ENCODE measurements at places on chromosomes 13 and 19.

DNA sequence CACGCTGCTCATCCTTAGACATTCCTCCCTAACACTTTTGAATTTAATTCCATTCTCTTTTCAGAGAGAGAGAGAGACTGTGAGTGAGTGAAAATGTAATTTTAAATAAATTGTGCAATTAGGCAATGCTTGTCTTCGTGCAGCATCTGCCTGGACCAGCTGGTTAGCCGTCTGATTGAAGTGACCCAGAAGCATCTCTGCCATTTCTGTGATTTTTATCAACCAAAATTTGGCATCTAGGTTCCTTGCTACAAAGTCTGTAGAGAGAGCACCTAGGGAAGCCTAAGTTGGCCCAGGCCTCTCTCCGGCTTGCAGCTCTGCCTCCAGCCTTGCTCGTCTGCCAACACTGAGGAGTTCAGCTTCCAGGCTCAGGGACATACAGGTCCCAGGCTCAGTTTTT lies 138.6 kb upstream of the GPR12 start:
- no peak for DNase-seq

DNA sequence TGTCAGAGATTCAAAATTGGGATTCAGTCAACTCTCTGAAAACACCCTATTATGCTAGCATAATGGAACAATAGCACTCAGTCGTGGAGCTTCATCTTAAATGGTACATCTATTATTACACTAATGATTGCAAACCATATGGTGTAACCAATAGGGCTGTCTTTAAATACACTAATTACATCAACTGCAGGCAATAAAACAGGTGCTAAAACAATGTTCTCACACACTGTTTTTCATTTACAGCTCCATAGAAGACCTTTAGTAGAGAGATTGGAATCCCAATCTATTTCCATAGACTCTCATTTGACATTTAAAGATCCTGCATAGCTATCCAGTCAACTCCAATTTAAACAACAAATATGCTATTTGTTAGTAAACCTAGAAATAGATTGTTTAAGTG lies 1917.4 kb downstream of the OLFM4 start:
- DNase-seq = no peak

- no peak for DNase-seq
These were observed 11.3 kb upstream of the NUMBL start for GRCh38 chr19:40701758-40702157.

GRCh38 chr13:101511766-101512165 lies 59.3 kb downstream of the ITGBL1 start:
- DNase-seq = no peak

DNA sequence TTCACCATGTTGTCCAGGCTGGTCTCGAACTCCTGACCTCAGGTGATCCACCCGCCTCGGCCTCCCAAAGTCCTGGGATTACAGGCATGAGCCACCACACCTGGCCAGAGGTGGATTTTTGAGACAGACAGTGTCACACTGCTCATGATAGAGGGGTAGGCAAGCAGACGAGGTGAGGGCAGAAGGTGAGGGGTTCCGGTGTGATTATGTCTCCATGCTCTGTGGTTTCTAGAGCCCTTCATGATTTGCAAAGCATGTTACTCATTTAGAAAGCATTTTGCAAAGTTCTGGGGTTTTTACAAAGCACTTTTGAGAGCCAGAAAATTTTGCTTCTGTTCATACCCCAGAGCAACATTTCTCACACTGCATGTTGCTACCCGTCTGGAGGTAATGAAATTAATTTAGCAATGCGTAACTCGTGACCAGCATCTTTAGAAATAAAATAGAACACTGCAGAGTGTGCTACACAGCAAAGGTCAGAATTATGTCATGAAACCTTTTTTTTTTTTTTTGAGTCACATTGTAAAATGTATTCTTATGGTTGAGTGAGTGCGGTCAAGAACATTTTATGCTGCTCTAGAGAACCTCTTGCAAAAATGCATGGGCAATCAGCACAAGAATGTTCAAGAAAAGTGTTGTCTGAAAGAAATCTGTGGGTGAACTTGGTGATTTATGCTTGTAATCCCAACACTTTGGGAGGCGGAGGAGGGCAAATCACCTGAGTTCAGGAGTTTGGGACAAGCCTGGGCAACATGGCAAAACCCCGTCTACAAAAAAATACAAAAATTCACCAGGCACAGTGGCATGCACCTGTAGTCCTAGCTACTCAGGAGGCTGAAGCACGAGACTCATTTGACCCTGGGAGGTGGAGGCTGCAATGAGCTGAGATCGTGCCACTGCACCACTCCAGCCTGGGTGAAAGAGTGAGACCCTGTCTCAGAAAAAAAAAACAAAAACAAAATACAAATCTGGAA lies 58.0 kb downstream of the MAP4K1 start:
- peak; percentile 84 for DNase-seq

GRCh38 chr13:21486322-21486721 lies 27.2 kb upstream of the ZDHHC20 start:
- no peak for DNase-seq

GRCh38 chr19:1907563-1908363 lies 2.6 kb downstream of the ADAT3 start:
- DNase-seq = no peak

- peak; percentile 38 for DNase-seq
These were observed 730 bp downstream of the NRTN start for GRCh38 chr19:5805462-5806132.

DNA sequence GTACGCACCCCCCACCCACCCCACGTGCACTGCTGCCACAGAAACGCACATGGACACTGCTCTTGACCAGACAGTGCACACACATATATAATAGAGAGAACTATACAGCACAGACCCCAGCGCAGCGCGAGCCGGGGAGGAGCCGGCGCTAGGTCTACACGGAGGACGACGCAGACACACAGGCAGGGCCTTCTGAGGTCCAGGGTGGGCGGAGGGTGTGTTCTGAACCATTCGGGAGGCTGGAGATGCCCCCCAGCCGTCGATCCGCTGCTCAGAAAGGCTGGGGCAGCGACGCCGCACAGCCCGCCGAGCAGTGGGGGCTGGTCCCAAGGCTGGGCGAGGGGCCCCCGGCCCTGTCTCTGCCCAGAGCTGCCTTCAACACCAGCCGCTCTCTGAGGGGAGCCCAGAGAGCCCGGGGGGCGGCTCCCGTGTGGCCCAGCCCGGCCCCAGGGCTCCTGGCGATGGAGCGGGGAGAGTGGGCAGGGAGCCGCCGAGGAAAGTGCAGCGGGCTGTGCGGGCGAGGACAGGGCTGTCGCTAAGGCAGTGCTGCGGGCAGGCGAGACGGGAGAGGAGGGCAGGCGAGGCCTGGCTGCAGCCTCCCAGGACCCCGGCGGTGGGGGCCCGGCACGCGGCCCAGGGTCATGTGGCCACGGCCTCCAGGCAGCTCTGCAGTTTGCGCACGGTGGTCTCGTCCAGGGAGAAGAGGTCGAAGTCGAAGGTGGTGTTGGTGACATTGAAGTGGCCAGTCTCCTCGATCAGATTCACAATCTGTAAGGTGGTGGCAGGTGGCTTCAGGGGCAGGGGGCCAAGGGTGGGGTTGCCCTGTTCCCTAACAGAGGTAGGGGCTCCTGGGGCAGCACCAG lies 67.1 kb downstream of the MLLT1 start:
- DNase-seq = no peak

DNA sequence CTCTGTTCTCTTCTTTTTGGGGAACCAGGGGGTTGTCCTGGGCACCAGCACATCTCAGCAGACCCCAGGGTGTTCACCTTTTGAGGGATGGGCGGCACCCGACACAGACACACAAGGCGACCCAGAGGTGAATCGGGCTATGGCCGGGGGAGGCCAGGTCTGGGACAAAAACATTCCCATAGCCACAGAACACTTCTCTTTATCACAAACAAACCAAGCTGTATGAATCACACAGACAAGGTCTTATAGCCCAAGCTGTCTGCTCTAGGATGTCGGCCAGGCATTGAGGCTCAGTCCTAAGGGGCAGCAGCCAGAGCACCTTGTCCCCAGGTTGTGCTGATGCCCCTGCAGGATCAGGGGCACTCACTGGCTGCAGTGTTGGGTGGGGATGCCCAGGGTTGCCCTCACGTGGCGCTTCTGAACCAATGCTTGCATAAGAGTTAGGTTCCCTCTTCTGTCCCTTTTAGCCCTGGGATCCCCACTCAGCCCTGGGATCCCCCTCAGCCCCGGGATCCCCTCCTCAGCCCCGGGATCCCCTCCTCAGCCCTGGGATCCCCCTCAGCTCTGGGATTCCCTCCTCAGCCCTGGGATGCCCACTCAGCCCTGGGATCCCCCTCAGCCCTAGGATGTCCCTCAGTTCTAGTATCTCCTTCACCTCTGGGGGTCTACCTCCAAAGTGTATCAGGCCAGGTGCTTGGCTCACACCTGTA lies 26.9 kb downstream of the MAU2 start:
- DNase-seq = no peak

GRCh38 chr19:11240008-11240444 lies 607 bp downstream of the ANGPTL8 start:
- DNase-seq = no peak

DNA sequence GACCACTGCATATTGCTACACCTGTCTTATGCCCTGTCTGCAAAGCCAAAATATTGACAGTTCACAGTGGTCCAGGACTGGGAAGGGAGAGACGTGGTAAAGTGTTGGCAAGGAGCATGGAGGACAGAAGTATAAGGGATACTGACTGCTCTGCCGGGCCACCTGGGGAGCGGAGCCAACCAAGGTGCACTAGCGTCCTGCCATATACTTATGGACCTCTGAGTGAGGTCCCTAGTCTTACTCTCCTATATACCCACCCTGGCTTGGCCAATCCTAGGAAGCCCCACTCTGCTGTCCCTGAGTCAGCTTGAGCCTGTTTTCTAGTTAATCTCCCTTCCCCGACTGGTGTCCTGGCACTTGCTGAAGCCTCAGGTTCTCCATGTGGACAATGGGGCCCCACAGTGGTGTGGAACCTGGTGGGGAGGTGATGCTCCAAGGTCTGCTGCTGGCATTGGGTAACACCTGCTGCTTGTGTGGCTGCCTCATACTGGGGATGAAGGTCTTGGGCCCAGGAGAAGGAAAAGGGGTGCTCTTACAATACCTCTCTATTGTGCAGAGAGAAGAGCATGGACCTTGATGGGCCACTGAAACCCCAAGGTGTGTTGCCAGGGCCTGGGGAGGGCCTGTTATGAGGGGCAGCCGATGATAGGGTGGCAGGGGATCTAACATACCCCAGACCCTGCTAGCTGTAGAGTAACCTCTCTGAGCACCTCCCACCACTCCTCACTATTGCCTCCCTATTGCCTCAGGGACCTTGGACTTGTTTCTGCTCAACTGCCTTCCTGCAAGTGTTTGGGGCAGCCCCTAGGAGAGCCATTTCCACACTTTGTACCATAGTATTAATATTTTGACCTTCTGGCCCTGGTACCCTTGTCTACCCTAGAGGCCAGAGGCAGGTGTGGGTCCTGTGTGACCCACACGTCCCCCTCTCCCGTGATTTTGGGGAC lies 6.7 kb upstream of the TRIM28 start:
- DNase-seq = no peak

DNA sequence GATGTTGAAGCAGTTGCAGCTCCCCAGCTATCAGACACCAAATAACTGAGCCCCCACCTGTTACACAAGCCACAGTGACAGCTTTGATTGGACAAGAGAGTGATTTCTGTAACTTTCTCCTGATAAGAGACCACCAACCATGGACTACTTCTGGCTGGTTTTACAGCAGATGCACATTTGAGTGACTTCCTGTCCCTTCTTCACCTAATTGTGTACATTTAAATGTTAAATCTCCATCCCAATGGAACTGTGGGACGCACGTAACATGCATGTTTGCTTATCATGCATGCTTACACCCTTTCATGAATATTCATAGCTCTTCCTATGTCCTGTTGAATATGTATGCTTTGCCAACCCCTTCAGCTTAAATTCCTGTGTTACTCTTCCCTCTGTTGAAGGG lies 6.0 kb upstream of the TNFSF11 start:
- DNase-seq = no peak

DNA sequence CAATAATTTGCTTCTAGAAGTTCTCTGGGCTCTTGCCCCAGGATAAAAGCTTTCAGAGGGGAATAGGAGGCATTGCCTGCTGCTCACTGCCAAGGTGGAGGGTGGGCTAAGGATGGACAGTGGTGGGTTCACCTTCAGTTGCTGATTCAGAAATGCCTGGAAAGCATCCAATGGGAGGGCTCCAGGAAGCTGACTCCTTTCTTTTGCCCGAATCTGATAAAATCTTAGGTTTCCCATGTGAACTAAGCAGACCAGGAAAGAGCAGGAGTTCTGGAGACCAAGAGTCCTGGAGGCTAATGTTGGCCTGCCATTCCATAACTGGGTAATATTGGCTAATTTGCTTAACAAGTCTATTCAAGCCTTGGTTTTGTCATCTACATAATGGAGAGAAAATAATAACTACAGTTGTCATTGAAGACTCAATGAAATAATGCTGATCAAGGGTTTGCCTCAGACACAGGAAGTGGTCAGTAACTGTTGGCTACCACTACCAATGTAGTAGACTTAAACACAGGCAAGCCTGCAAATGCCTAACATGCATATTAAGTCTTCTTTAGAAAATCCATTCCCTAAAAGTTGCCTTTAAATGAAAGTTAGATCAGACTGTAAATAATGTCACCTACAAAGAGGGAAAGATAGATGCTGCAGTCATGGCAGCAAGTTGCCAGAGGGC lies 528.4 kb upstream of the NBEA start:
- DNase-seq = no peak

DNA sequence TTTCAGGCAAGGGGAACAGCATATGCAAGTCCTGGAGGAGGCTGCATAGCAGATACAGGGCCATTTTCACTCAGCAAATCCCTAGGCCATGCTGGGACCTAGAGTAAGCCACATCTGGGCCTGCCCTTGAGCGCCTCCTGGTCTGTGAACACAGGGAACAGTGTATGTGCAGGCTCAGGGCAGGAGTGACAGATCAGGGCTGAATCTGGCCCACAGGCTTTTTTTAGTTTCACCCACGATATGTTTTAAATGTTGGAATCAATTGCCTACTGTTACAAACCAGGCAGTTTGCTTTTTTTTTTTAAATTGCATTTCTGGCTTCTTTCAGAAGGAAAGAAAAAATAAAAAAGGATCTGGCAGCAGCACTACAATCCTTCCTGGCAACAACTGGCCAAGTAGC lies 1.5 kb upstream of the TMEM145 start:
- no peak for DNase-seq

- no peak for DNase-seq
These were observed 1249.4 kb upstream of the SLC10A2 start for GRCh38 chr13:104315606-104316005.
